ENCODE measurements at places on chromosomes 2 and 18.

GRCh38 chr18:57073501-57074187 is 73.2 kb upstream of the BOD1L2 start:
- DNase-seq, result no peak

GRCh38 chr2:171317492-171318125 is 116.2 kb downstream of the METTL8 start:
- peak; percentile 8 for DNase-seq

DNA sequence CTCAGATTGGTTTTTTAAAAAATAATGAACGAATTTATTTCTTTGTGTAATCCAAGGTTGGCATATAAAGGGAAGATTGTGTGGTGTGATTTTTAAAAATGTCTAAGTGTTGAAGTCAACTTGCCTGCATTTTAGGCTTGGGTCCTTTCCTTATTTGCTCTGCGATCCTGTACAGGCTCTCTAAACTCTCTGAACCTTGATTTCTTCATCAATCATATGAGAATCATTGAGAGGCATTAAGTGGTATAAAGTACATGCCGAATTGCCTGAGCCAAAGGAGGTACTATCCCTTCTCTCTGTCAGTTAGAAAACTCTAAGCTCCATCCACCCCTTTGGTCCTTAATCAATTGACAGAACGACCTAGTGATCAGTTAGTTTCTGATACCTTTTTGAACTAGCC is 440.4 kb upstream of the MEX3C start:
- DNase-seq, result no peak

- DNase-seq, result no peak
These were observed 83.9 kb upstream of the YWHAQ start for GRCh38 chr2:9714630-9715214.

- DNase-seq, result no peak
These were observed 16.2 kb upstream of the DGKD start for GRCh38 chr2:233338046-233338445.

DNA sequence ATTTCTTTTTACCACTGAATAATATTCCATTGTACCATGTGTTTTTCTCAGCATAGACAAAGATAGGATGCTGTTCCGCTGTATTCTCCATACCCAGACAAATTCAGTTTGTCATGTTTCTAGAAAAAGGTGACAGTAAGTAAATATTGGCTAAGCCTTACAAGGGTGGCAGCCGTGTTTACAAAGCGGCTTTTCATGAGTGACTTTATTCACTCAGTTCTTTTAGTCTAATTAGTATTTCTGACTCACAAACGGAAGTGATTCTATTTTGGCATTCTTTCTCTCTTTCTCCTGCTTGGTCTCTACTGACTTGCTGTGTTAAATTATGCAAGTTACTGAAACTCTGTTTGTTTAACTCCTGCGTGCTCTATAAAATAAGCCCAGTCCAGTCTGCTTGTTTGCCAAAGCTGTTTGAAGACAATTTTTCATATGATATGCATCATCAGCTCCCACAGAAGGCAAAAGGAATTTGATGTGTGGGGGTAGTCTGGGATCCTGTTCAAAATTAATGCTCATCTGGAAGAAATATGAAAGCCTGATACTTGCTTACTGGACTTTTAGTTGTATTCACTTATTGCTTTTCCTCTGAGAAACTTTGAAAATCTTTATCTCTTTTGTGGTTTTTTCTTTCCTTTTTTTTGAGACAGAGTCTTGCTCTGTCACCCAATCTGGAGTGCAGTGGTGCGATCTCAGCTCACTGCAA is 2.3 kb upstream of the PLEKHH2 start:
- no peak for DNase-seq

- no peak for DNase-seq
These were observed 49.4 kb upstream of the PKDCC start for GRCh38 chr2:41998186-41999127.

- no peak for DNase-seq
These were observed 246.4 kb upstream of the NT5C1B start for GRCh38 chr2:18835787-18836186.

GRCh38 chr2:174971868-174972781 is 33.1 kb downstream of the CHN1 start:
- DNase-seq, result no peak

- no peak for DNase-seq
These were observed 147.1 kb downstream of the IKZF2 start for GRCh38 chr2:213004197-213004821.

DNA sequence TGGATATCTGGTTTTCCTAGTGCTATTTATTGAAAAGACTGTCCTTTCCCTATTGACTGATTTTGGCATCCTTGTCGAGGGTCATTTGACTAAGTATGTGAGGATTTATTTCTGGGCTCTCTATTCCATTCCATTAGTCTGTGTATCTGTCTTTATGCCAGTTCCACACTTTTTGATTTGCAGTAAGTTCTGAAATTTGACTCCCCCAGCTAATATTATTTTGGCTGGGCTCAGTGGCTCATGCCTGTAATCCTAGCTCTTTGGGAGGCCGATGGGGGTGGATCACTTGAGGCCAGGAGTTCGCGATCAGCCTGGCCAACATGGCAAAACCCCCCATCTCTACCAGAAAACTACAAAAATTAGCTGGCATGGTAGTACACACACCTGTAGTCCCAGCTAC is 46.8 kb upstream of the GAREM2 start:
- DNase-seq, result no peak

GRCh38 chr18:39959839-39960238 is 1995.2 kb upstream of the PIK3C3 start:
- no peak for DNase-seq

- DNase-seq, result no peak
These were observed 51.8 kb upstream of the BIN1 start for GRCh38 chr2:127158614-127159290.

- DNase-seq, result no peak
These were observed 85.9 kb downstream of the MTCL1 start for GRCh38 chr18:8791171-8791651.

DNA sequence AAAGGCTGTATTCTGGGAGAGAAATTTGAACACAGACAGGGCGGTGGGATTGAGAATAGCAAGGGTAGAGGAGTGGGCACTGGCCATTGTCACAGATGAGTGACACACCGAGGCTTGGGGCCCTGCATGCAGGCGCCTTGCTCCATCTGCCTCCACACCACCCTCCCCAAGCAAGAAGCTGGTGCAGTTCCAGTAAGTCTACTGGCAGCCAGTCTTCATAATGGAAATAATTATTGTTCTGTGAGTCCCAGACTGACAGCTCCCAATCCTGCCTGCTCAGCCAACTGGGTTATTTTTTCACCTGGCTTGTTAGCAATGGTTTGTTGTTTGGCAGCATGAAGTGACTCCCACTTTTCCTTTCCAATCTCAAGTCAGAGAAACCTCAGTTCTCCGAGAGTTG is 13.0 kb downstream of the TTC32 start:
- DNase-seq, result no peak

- no peak for DNase-seq
These were observed 7.2 kb upstream of the USP34 start for GRCh38 chr2:61478086-61478485.

GRCh38 chr2:15279201-15279876 is 281.8 kb downstream of the NBAS start:
- no peak for DNase-seq

DNA sequence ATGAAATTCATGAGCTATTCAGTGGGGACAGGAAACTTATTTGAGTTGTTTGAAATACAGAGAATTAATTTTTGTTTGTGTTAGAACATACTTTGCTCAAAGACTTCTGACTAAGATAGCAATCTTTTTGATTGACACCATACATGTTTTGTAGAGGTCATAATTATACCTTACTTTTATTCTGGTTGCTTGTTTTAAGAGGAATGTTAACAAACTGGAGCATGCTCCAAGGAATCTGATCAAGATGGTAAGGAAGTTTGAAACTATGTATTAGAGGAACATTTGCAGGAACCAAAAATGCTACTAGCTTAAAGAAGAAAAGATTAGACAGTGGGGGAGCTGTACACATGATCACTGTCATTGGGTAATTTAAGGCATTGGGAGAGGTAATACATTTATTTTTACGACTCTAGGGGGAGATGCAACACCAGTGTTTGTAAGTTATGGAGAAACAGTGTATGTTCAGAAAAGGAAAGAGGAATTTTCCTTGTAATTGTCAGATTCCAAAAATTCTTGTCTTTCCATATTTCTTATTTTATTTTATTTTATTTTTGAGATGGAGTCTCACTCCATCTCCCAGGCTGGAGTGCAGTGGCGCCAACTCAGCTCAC is 8.0 kb downstream of the AGFG1 start:
- DNase-seq, result no peak

GRCh38 chr2:204681412-204681811 is 136.1 kb downstream of the PARD3B start:
- no peak for DNase-seq

- no peak for DNase-seq
These were observed 158.6 kb downstream of the ZNF804A start for GRCh38 chr2:184756885-184757284.

- DNase-seq, result no peak
These were observed 32.1 kb upstream of the KCNG2 start for GRCh38 chr18:79765491-79766245.

DNA sequence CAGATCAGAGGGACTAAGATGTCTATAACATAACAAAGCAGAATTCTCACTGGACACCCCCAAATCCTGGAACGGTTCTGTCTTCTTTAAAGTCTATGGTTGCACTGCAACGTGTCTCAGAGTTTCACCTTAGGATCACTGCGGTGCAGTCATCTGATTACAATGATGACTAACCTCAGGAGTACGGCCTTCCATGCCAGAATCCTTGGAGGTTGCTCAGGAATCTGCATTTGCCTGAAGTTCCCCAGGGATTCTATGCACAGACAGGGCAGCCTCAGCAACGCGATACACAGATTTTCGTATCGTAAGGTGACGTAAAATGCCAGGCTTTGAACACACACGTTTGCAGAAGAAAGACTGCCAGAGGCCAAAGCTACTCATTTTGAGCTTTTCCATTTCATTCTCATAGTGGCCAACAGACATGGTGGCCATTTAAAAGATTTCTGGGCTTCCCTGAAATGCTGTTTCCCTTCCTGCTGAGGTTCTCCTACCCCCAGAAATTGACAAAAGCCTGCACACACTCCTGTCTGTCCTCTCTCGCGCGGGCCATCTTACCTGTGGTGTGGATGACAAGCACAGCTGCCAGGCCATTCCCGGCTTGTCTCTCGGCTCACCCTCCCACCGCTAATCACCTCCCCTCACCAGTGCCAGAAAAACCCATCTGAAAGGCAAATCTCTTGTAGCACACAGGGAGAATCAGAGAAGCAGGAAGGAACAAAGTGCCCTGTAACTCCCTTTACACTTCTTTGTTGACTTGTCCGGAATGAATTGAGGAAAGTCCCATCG is 148.8 kb downstream of the ACKR3 start:
- DNase-seq, result no peak

GRCh38 chr18:44598514-44598913 is 82.2 kb upstream of the SETBP1 start:
- no peak for DNase-seq

DNA sequence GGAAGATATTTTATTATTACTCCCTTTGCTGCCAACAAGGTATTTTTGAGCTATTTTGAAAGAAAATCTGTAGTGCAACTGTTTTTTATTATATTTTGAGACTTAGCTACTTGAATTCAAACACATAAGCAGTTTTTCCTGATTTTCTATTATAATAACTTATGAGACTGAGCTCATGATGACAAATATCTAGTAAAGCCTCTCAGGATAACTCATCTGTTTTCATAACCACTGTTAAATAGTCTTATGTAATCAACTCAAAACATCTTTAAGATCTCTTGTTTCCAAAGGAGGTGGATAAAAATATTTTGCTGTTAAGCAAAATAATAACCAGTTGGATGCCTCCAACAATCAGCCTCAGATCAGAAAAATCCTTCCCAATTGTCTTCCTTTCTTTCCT is 21.9 kb upstream of the PPP1CB start:
- no peak for DNase-seq

DNA sequence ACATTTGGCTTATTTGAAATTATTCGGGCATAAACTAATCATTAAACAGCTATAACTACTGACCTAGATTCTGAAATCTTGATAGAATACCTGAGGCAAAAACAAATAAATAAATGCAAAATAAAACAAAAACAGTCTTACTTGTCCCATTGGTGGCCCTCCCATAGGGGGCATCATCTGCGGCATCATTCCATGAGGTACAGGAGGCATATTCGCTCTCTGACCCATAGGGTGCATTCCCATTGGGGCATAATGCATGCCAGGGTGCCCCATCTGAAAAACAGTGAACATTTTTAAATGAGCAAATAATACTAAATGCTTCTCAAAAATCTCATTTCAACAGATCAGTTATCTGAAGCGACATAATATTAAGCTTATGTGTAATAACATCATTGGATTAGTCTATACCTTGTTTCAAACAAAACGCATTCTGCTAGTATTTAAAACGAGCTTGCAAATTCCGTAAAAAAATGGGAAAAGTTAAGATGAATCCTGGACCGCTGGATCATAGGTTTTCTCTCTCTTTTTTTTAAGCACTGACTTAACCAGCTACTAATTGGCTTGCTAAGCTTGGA is 1.3 kb downstream of the PRPF40A start:
- no peak for DNase-seq

- DNase-seq, result no peak
These were observed 81.3 kb downstream of the ROCK2 start for GRCh38 chr2:11263177-11263576.

DNA sequence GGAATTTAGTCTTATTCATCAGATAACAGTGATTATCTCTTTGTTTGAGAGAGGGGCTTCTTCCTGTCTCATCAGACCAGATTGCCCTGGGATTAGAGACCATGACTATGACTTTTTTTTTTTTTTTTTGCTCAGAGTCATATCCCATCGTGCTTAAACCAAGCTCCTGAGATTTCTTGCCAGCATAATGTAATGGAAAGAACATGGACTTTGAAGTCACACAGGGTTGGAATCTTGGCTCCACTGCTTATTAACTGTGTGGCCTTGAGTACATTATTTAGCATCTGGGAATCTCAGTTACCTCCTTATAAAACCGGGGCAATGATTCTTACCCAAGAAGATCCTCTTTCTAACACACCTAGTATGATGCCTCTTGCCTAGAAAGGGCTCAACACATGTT is 268.3 kb downstream of the DYSF start:
- no peak for DNase-seq

DNA sequence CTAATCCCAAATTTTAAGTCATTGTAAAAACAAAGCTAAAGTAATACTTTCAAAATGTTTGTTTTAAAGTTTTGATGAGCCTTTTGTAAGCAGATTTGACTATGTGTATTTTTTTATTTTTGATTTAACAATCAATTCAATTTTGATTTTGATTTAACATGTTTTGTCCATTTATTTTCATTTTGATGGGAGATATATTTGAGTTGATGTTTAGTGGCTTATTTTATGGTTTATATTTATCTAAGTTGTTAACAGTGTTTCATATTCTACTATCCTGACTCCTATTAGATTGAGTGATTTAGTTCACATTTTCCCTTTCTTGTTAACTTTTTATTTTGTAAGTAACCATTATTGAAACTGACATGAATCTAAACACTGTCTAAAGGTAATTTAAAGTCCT is 44.7 kb downstream of the TMEM18 start:
- DNase-seq, result no peak

- DNase-seq, result no peak
These were observed 37.9 kb downstream of the HPCAL1 start for GRCh38 chr2:10340593-10340975.

Measured in stimulated activated effector memory CD8-positive, alpha-beta T cell treated with anti-CD3 and anti-CD28 coated beads, Interleukin-12 subunit alpha, Interleukin-12 subunit beta, amount 100 ng/mL, for 72 hours (primary cell).